ENCODE measurements at places on chromosomes 6 and 20. TPM values are rescaled to one million over a fixed set of nuclear protein-coding genes. Genes with fewer than 3 reads are reported as not detected.

- no peak for DNase-seq
Measured at GRCh38 chr6:158609455-158610155, 34.9 kb downstream of the DYNLT1 start.

DNA sequence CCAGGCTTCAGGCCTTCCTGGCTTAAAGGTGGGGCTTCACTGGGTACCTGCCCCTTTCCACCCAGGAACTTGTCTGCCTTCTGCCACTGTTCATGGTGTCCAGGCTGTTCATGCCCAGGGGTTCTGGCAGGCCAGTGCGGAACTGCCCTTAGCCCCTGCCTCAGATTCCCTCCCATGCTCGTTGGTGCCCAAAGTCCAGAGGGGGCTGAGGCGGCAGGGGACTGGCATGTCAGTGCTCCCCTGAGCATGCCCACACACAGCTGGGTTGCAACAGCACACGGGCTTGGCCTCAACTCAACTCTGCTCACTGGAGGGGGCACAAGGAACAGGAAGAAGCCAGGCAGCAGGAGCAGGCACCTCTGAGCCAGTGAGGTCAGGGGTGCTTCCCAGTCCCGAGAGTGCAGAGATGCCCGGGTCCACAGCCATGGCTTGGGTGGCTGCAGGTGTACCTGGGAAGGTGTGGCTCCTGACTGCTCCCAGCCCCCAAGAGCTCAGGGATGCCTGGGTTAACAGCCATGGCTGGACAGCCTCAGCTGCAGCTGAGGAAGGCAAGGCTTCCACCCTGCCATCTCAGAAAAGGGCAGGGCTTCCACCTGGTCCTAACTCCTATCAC lies 845.9 kb downstream of the EYS start:
- DNase-seq, result no peak

DNA sequence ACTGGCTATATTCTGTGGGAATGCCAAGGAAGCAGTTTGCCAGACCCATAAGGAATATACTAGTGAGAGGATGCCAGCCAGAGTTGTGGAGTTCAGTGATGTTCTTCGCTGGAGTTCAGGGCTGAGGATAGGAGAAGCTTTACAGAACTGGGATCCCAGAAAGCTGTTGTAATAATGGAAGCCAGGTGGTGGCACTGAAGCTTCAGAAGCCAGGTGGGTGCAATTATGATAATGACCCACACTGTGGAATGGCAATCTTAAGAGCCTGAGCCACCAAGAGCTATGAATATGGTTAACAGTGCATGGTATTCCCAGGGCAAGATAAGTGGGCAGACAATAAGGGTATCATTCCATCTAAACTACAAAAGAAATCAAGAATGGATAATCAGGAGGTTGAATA lies 25.1 kb upstream of the ENPP1 start:
- no peak for DNase-seq

The RNF182 gene
- total RNA-seq, result 0.96 TPM

- no peak for DNase-seq
Measured at GRCh38 chr6:73339340-73339739, 14.7 kb downstream of the DPPA5 start.

The ADTRP gene
- not detected for total RNA-seq
